ENCODE measurements at places on chromosomes 5 and 9.

DNA sequence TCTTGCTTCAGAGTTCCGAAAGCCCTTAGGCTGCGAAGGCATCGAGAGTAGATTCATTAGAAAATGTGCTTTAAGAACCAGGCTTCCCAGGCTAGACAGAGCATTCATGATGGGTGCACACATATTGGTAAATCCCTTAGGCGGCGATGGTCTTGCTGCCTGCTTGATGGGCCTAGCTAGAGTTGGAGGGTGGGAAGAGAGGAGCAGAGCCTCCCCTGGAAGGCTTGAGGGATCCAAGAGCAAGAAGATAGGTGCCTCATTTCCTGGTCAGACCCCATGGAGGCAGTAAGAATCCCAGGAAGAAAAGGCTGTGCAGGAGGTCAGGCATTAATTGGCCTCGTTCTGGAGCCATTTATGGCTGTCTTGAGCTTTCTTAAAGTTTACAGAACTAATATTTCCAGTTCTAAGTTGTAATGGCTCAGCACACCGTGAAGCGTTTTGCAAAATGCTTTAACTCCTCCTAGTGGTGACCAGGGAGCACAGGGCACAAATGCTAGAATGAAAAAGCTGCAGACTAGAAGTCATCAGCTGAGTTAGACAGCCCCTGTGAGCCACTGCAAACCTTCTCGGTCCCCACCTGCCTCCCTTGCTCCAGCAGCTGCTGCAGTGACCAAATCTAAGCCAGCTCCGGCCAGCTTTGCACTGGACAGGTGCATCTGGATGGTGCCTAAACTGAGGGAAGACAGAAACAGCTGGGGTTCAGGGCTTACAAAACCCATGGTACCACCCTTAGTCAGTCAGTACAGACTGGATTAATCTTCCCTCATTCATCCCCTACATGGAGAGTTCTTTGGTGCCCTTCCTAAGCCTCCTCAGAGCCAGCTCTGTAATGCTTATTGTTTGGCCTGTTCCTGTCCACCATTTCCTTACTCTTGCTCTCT, 14.7 kb downstream of the SLC45A2 start:
- DNase-seq: peak; percentile 16

DNA sequence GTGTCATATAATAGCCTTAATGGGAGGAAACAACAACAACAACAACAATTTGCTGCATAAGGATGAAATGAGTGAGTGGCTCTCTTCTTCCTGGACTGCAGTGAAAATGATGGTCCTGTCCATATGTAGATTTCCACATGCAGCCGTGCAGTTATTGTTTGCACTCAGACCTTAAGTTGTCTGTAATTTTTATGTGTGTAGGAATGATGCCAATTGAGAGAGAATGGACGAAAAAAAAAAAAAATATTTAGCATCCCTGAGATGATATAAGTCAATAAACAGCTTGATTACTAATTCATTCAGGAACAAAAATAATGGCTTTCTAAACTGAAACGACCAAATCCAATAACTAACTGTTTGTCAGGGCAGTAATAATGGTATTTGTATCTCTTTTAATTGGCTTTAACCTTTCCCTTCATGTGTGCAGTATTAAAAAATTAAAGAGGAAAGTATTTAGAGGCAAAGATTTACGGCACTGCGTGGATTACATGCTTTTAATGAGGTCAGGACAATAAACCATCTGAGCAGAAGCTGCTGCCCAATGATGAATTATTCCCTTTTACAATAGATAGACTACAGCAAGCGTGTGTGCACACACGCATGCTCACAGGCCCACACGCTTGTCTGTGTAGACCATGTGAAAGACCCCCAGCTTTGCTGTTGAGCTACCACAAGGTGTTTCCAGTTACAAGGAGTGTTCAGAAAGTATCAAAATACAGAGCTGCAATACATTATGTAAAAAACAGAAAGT, 459.5 kb upstream of the WWC1 start:
- no peak for DNase-seq

DNA sequence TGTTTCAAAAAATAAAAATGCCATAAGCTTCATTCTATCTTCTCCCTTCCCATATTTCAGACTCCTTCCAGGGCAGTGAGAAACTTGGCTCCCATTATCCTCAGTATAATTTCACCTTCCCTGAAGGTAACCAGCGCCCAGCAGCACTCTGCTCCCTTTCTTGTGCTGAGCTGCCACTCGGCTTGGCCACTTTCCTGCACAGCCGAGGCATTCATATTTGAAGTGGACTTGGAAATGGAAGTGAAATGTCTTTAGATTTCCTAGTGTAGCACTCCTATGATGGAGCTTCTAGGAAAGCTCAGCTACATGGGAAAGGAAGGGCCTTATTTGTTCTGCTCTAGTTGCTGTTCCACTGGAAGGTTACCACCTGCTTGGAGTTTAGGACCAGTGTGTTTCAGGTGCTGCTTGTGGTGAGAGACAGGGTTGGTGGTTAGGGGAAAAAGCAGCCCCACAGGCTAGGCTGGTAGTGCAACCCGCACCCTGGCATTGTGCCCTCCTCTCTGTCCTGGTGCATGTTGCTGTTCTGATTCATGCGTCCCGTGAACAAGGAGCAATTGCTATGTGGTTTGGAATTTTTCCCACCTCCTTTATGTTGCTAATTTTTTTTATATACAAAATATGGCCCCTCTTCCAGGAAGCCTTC, 53.8 kb downstream of the RAD23B start:
- no peak for DNase-seq

- no peak for DNase-seq
Observed at GRCh38 chr5:161539016-161539415, 7.5 kb downstream of the GABRB2 start.

- peak; percentile 63 for DNase-seq
Observed at GRCh38 chr5:40437452-40437861, 242.3 kb upstream of the PTGER4 start.

- no peak for DNase-seq
Observed at GRCh38 chr5:136269973-136270372, 77.0 kb upstream of the SMIM32 start.

DNA sequence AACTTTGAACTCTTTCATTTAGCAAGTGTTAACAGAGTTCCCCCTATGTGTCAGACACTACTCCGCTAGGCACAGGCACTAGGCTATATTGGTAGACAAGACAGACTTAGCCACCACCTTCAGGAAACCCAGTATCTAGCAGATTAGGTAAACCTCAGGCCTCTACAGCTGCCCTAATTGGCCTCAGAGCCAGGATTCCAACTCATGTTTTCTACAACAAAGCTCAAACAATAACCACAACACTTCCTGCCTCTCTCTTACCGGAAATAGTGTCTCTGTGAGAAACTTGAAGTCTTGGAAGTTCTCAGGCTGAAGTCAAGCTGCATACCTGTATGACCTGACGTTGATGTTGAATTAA, 116.6 kb upstream of the SLC44A1 start:
- peak; percentile 87 for DNase-seq

DNA sequence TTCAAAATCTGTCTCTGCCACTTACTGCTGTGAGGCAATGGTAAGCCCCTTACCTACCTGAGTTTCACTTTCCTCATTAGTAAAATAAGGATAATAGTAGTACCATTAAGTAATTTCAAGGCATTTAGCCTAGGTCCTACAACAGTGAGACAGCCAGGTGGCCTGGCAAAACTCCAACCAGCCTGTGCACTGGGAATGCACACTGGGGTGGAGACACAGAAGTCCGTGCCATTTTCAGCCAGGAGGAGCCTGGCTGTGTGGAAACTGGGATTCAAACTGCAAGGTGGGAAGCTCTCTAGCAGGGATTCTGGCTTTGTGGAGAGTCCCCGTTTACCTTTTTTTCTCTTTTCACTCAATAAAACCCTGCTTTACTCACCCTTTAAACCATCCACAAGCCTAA, 630.4 kb downstream of the PRELID2 start:
- no peak for DNase-seq

- no peak for DNase-seq
Observed at GRCh38 chr5:38607930-38608564, 51.6 kb upstream of the LIFR start.

DNA sequence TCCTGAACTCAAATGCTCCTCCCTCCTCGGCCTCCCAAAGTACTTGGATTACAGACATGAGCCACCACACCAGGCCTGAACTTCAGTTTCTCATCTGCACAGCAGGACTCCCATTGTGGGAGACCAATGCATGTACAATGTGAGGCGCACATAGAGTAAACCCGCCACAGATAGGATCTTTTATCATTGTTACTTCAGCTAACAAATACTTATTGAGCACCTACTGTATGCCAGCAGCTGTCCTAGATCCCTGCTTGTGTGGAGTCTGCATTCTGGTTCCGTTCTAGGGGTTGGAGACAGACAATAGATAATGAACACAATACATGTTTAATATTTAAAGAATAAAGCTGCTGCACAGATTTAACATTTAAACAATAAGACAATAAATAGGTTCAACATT, 6.3 kb upstream of the SLC25A51 start:
- DNase-seq: no peak

DNA sequence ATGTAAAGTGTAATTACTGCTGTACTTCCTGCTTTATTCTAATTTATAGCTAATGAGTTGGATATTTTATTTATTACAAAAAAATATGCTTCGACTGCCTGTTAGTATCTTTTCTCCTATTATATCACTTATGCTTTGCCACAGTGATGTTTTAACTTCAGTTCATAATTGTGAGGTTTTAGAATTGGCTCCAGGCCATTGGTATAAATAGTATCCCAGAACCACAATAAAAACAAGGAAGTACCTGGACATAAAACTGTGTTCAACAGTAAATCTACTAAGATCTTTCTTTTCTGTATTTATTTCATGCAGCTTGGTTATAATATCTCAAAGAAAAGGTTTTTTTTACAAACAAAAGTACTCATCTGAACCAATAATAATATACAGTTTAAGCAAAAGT, 354.3 kb upstream of the CDH9 start:
- DNase-seq: no peak

DNA sequence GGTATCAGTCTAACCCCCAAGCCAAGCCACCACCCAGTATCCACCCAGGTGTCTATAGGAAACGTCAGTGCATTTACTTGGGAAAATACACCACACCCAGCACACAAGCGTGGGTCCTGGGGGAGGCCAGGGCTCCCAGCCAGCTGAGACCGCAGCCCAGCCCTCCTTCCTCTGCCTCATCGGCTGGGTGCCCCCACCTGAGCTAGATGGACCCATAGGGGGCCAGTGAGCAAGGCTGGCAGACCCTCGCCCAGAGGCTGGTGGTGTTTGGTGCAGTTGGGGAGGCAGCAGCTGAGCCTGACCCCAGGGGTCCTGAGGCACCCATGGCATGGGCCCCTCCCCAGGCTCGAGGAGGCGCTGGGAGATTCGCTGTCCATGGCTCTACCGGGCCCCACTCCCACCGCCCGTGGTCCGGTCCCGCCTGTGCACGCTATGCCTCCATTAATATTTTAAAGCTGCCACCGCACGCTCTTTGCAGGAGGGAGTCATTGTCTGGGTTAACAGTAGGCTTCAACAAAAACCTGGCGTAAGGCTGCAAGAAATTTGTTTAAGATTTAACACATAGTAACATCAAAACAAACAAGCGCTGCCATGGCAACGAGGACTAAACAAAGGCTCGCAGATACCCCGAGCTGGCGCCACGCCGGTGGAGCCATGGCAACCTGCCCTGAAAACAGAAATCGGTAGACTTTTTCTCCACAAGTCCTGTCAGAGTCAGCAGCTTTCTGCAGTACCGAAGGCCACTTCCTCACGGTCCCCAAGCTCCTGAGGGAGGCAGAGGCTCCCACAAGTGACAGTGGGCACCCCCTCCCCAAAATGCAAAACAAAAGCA, 20.6 kb downstream of the TPPP start:
- DNase-seq: peak; percentile 90

GRCh38 chr9:112360047-112360804, 19.7 kb upstream of the HSDL2 start:
- no peak for DNase-seq

DNA sequence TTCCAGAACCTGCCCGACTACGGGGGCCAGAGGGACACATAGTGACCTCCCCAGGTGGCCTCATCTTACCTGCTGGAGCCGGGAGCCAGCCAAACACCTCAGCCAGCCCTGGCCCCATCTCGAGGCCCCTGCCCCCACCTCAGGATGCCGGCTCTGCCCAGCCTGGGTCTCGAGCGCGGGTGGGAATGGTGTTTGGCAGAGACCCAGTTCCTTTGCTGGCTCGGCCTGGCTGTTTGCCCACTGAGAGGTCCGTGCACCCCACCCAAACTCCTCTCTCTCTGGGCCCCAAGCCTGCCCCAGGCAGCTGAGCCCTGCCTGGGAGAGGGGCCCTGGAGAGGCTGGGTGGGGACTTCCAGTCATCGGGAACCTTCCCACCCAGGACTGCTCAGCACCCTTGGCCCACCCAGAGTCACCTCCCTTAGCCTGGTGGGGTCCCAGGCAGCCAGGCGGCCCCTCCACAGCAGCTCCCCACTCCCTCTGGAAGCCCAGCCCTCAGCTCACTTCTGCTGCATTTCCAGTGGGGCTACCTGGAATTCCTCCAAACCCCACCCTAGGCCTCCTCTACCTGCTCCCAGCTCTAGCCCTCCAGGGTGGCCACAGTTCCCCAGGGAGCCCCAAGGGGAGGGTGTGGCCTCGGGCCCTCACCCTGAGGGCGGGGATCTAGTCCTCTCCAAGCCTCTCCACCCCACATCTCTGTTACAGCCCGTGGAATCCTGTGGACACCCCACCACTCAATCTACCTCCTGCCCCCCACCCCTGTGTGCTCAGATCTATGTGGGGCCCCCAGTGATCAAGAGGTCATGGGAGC, 42.4 kb upstream of the UBAC1 start:
- no peak for DNase-seq

GRCh38 chr5:65796751-65797316, 74.8 kb downstream of the NLN start:
- peak; percentile 42 for DNase-seq

- DNase-seq: no peak
Observed at GRCh38 chr5:58048185-58048925, 411.5 kb downstream of the PLK2 start.

DNA sequence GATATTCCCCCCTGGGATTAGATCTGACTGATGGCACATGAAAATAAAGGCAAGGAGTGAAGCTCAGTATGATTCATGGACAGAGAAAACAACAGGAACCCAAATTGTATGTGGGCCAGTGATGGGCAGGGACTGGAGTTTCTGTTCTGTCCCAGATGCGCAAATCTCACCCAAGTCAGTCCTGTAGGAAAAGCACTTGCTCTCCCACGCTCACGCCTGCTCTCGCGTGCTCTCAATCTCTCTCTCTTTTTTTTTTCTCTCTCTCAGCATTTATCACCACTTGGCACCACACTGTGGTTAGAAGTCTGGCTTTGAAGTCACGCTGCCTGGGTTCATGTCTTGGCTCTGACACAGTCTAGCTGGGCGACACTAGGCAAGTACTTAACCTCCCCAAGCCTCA, 106.5 kb upstream of the LRRTM2 start:
- peak; percentile 33 for DNase-seq

All from CD4-positive, alpha-beta T cell treated with Interleukin-17A for 1 hour (primary cell).